SK-N-SH treated with all-trans-retinoic acid at 6 μM for 48 hours (cell line): ENCODE measurements at places on chromosomes 1 and 21.
A peak's percentile ranks its signal among the peaks of the same experiment; 100 is the strongest.

DNA sequence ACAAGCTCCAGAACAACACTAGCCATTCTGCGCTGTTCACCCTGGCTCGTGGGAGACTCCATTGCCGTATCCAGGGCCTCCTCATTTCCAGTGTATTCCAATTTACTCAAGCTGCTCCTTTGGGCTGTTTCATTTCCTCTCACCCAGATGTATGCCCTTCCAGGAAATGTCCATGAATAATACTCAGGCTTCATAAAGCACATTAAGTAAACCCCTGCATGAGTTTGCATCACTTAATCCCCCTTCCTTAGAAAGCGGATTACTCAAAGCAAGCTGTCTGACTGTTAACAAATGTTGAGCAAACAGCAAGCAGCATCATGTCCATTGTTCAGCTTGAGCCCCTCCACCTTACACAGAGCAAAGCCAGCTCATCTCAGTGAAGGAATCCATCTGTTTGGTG, 403.6 kb upstream of the PBX1 start:
- ATAC-seq = no peak

DNA sequence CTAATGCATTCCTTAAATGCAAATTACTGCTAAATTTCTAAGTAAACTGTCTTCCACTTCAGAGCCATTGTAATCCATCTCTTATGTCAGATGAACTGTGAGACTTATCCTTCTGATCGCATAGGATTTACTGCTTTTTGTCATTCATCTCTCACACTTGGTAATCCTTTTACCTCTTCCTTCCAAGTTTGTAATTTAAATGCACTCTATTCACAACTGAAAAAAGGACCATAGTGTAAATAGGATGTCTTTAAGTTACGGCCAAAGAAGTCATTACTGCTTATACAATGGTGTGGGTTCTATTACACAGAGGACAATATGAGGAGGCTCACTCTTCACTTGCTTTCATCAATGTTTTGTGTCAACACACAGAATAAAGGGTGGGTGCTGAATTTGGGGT, 393.3 kb downstream of the PTBP2 start:
- ATAC-seq = no peak

DNA sequence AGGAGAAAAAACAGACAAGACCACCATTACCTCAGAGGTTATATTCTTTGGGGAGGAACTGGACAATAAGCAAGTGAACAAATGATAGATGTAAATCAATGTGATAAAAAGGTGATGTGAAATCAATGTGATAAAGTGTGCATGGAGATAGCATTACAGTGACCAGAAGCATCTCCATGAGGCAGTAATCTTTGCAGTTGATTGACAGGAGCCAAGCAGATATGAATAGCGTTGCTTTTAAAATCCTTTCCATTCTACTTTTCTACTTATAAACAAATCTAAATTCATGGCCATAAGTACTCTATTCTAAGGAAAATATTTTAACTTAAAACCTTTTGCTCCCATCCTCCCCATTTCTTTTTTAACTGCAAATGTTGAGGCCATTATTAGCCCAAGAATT, 2.8 kb upstream of the H3-3A start:
- no peak for ATAC-seq

DNA sequence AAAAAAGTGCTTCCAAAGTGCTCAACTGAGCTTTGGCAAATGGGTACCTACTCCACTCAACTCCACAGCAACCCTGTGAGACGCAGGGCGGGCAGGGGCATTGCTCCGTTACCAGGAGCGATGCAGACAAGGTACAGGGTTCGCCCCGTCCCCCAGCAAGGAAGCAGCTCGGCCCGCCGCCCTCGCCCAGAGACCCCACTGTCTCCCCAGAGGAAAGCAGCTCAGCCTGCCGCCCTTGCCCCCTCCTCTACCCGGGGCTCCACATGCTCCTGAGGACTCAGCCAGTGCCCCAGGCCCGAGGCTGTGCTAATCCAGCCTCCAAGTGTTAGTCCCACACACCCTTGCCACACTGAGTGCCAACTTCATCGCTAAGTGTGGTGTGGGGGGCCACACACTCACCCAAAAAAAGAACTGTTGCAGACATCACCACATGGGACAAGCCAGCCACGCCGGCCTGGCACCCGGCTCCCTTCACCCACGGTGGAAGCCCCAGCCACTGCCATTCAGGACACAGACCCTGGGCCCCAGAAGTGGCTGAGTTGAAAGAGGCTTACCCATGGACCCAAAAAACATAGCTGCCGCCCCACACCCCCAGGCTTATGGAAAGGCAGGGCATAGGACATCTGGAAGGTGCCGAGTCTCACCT, 26.3 kb downstream of the WDR4 start:
- ATAC-seq = no peak

- ATAC-seq = no peak
Measured at GRCh38 chr1:13549521-13549920, 34.1 kb upstream of the PDPN start.

DNA sequence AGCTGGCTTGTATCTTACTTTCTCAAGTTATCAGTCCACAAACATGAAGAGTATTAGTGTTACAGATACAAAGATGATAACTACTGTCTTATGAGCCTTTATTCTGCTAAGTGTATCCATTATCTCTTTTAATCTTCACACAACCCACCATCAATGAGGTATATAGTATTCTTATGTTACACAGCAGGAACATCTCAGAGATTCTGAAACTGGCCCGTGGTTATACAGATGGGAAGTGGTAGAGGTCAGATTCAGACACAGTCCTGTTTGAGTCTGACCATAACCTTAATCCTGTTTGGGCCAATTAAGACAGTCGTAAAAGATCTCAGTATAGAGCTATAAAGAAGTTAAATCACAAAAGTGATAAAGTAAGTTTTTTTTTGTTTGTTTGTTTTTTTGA, 5.1 kb upstream of the TMEM269 start:
- no peak for ATAC-seq

DNA sequence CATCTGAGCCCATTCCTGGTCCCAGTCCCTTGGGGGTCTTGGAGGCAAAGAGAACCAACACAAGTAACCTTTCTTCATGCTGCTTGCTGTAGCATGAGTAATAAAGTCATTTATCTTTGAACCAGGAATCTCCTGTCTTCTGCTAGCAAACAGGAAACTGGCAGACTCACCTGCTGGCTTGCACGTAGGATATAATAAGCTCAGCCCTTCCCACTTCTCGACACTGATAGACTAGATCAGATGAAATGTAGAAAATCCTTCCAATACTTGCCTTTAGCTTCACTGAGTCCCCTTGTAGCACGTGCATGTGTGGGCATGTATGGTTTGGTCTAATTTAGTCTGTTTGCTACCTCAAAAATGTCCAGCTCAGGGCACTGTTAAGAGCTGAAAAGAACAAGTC, 6.5 kb upstream of the TFF2 start:
- no peak for ATAC-seq

GRCh38 chr1:161771161-161771560, 5.0 kb downstream of the ATF6 start:
- ATAC-seq = no peak

DNA sequence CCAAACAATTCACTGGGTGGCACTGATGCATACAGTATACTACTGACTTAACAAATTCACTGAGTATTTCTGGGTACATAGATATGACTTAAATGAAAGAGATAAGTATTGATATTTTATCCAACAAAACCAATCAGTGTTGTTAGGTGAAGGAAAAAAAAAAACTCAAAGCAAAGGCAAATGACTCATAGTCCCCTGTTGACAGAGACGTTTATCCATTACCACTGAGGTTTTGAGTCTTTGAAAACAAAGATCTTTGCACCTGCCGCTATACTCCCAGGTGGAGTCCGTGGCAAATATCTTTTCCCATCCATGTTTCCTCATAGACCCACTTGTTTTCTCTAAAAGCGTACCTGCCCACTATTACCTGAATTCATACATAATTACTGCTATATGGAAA, 18.4 kb downstream of the DYNLT5 start:
- no peak for ATAC-seq

DNA sequence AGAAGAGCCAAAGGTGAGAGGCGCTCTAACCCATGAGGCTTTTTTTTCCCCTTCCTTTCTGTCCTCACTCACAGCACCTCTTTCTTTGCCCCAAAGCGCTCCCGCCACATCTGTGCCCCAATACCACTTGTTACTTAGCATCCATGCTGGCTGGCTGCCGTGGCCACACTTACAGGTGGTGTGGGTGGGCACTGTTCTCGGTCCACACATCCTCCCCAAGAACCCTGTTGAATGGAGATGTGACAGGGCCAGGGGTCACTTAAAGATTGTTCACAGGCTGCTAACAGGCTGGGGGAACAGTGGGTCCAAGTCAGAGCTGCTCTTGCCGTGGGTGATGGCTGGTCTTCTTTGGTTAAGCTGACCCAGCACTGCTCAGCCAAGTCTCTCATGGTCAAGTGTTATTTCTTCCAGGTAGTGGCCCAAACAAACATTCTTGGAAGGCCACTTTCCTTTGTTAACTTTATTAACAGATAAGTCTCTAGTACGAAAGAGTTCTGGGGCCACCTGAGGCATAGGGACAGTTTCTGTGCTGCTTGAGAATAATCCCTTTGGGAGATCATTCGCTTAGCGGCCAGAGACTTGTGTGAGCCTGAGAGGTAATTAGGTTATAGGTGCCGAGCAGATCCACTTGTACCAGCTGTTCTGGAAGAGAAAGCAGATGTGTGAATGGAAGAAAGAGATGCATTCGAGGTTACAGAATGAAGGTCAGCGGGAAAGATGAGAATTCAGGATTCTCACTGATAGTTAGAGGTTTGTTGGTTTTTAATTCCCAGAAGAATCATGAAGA, 62.6 kb upstream of the IRF2BP2 start:
- ATAC-seq = no peak

DNA sequence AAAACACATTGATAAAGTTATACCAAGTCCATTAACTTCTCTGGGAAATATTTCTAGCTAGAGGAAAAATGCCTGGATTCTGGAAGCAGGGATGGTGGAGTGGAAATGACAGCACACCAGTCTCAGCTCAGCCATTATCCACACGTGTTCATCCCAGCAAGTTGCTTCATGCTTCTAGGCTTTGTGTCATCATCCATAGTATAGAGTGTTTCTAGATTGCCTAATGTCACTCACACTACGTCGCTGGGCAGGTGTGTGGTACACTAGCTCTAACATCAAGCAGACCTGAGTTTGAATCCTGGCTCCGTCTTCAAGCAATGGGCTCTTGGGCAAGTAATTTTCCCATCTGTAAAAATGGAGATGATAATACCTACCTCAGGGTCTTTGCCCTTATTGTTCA, 326.3 kb downstream of the PBX1 start:
- ATAC-seq = no peak

GRCh38 chr1:201096977-201097856, 15.0 kb downstream of the CACNA1S start:
- ATAC-seq = no peak

DNA sequence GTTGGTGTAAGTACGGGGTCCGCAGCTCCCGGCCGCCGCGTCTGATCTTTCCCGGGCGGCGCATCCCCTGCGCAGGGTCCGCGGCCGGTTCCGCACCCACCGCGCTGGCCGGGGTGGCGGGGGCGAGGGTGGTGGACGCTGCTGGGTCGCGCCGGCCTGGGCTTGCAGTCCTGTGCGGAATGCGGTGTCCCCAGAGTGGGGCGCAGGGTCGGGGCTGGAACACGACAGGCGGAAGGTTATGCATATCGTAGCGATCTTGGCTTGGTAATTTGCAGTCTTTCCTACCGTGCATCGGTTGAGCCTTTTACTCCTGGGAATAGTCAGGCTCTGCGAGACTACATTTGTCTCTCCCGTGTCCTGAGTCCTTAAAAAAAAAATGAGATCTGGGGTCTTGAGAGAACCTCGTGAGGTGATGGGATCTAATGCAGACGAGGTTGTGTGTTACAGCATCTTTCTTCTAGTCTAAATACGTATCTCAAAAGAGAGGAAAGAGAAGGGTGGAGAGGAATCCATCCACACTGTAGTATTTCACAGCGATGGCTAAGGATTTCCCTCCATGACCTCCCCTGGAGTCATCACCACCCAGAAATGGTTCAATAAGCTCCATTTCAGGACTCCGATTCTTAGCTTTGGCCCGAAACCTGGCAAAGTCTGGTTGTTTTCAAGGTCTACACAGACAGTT, 572 bp downstream of the ATP1B1 start:
- ATAC-seq = no peak

GRCh38 chr1:194774535-194774934, 1588.1 kb upstream of the B3GALT2 start:
- ATAC-seq = no peak

- ATAC-seq = no peak
Measured at GRCh38 chr21:45105906-45106485, 31.6 kb downstream of the ADARB1 start.

DNA sequence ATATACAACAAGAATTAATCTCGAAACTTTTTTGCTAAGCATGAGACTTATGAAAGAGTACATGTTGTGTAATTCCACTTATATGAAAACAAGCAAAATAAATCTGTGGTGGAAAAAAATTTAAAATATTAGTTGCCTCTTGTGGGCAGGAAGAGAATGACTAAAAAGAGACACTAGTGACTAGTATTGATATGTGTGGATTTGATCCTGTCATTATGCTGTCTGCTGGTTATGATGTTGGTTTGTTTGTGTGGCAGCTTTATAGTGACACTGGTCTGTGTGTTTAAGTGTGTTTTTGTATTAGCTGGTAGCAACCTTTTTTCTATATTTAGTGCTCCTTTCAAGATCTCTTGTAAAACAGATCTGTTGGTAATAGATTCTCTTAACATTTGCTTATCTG, 267.8 kb upstream of the NRIP1 start:
- ATAC-seq = no peak

- no peak for ATAC-seq
Measured at GRCh38 chr21:36166705-36167104, 10.1 kb downstream of the DOP1B start.

- no peak for ATAC-seq
Measured at GRCh38 chr1:89286549-89287180, 14.0 kb upstream of the GBP5 start.

DNA sequence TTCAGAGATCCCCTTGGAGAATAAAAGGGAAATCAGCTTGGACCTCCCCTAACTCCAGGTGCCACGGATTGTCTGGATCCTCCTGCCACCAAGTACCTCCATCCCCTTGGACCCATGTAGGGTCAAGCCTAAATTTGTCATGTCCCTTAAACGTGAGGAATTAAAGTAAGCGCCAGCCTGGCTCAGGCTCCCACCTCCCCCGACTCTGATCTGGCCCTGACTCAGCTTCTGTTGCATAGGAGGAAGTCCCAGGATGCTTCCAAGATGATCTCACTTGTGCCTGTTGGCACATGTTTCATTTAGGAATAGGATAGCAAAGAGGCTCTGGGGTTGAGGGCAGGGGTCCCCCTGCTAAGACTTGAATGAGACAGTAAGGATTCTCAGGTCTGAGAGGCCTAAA, 231.9 kb upstream of the JUN start:
- peak; percentile 71 for ATAC-seq

- ATAC-seq = no peak
Measured at GRCh38 chr21:25925936-25926335, 191.2 kb downstream of the GABPA start.

- ATAC-seq = peak; percentile 36; the same call in 1 of the 3 replicates
Measured at GRCh38 chr1:173113015-173113741, 62.4 kb upstream of the TNFSF18 start.

DNA sequence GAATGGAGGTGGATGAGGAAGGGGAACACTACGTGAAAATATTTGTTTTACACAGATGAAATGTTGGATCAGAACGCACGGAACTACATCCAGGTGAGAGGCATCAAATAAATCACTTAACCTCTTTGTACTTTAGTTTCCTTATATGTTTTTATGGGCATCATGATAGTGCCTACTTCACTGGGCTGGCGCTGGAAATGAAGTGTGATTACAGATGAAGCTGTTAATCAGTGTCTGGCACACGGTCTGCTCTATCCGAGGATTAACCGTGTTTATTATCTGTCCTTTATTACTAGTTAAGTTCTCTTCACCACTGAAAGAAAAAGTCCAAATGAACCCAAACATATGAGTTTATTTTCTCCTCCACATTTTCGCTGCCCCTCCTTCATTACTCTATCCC, 96.0 kb upstream of the TRABD2B start:
- no peak for ATAC-seq

- ATAC-seq = no peak
Measured at GRCh38 chr21:34730194-34730593, 61.4 kb downstream of the CLIC6 start.
